ENCODE measurements at places on chromosomes 7 and 10.
A peak's percentile ranks its signal among the peaks of the same experiment; 100 is the strongest.

GRCh38 chr7:87344446-87344845 lies 1.0 kb upstream of the CROT start:
- no peak for DNase-seq

- DNase-seq: no peak
Measured at GRCh38 chr10:74823791-74824183, 2.6 kb upstream of the KAT6B start.

DNA sequence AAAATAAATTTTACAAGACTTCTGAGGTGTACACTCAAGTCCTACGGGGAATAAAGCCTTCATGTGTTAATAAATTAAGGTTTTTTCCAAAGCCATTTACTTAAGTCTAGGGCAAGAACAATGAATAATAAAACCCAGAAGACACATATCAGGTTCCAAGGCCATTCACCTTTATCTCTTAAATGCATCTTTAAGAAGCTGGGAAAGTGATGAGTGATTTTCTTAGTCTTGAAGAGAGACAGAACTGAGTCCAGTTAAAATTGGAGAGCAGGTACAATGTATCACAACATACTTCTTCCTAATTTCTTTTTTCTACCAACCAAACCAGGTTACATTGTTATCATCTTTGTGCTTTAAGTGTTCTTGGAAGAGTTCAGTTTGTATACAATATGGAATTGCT lies 189.5 kb downstream of the RAPGEF5 start:
- DNase-seq: no peak

- no peak for DNase-seq
Measured at GRCh38 chr7:94160719-94161435, 156.7 kb upstream of the BET1 start.

GRCh38 chr10:73759512-73760115 lies 15.4 kb downstream of the SEC24C start:
- DNase-seq: no peak

DNA sequence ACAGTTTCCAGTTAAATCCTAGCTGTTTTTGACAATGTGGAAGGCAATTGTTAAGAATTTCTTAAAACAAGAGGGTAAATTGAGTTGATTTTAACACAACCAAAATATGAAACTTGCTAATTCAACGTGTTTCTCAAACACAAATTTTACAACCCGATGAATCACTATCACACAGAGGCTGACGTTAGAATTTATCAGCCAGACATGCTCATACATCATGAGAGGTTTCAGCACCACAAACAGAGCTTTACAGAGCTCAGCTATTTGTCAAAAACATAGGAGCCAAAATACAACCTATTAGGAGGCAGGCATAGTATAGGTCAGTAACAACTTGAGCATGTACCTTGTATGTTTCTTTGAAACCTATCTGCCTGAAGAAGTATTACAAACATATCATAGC lies 36.1 kb downstream of the LRRN3 start:
- no peak for DNase-seq

DNA sequence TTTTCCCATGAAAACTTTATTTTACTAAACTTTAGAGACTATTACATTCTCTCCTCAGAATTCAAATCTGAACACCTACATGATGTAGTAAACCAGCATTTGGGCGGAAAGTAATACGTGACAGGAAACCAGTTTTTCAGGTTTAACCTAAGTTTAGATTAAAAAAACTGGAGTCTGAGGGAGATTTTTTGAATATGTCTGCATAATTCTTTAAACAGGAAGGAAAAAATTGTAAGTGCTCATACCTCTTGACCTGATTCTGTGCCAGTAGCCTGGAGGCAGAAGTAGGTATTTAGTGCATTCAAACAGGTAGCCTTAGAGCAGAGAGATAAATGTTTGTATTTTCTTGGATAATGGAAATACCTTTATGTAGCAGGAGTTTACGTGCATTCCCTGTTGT lies 224.3 kb downstream of the MDFIC start:
- DNase-seq: no peak

DNA sequence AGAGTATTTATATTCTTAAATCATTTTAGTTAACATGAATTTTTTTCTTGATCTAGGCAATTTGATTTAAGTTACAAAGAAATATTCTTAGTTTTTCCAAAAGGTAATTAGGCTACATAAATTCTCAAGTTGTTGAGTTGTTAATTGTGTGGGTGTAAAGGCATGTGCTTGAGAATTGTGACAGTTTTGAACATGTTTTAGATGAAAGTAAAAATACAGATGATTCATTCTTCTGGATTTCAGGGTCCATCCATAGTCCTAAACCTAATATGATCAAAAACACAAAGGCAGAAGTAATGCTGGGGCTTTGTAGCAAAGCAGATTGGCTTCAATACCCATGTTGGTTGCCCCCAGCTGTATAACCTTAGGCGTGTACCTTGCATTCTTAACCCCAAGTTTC lies 127.9 kb downstream of the CPED1 start:
- no peak for DNase-seq

DNA sequence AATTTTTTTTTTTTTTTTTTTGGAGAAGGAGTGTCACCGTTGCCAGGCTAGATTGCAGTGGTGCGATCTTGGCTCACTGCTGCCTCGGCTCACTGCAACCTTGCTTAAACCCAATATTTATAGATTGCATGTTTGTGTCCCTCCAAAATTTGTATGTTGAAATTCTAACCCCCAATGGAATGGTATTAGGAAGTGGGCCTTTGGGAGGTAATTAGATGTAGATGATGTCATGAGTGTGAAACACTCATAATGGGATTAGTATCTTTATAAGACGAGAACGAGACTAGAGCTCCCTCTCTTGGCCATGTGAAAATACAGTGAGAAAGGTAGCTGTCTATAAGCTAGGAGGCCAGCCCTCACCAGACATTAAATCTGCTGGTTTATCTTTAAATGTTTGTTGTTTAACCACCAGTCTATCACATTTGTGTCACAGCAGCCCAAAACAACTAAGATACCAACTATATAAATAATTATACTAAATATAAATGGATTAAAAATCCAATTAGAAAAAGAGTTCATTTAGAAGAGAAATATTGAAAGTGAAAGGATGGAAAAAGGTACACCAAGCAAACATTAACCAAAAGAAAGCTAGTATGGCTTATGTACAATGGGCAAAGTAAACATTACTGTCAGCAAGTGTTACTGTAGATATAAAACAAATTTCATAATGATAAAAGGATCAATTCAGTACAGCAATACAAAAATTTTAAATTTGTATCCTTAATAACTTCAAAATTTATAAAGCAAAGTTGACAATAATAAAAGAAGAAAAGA lies 9.3 kb downstream of the TCAF1 start:
- peak; percentile 14 for DNase-seq

DNA sequence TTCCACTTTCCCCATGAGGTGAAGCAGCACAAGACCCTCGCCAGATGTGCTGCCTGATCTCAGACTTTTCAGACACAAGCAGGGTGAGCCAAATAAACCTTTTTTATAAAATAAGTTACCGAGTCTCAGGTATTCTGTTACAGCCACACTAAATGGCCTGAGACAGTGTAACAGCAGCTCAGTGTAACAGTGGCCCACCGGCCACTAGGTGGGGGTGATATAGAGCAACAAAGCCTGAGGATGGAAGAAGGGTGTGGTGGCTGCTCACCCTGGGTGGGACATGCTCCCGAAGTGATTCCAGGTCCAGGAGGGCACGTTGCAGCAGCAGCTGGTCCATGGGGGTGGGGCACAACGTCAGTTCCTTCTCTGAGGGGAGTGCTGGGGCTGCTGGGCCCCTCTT lies 44.6 kb downstream of the BMS1 start:
- no peak for DNase-seq

- no peak for DNase-seq
Measured at GRCh38 chr7:113715981-113716856, 202.6 kb downstream of the PPP1R3A start.

All from T-helper 2 cell (primary cell).